Fibroblast of skin of scalp (primary cell): ENCODE measurements at places on chromosomes 12 and 14.

DNA sequence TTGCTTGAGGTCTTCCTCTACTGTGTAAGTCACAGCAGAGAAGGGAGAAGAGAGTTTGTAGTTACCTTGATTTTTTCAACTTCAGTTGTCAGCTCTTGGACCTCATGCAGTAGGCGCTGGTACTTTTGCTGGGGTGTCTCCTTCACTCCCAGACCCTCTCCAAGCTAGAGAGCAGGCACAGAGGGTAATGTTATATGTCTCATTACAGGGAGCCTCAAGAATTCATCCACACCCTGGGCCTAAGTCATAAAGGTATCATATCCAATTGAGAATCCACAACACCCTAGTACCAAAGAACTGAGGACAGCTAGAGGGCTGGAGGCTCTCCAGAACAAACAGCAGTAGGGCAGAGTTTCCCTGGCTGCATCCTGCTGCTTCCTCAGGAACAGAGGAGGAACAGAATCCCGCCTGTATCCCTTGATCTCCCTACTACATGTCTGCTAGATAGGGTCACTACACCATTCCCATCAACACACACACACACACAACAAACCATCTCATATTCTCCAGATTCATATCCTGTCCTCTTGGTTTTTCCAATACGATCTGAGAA is 11.9 kb downstream of the DCTN2 start:
- no peak for DNase-seq

DNA sequence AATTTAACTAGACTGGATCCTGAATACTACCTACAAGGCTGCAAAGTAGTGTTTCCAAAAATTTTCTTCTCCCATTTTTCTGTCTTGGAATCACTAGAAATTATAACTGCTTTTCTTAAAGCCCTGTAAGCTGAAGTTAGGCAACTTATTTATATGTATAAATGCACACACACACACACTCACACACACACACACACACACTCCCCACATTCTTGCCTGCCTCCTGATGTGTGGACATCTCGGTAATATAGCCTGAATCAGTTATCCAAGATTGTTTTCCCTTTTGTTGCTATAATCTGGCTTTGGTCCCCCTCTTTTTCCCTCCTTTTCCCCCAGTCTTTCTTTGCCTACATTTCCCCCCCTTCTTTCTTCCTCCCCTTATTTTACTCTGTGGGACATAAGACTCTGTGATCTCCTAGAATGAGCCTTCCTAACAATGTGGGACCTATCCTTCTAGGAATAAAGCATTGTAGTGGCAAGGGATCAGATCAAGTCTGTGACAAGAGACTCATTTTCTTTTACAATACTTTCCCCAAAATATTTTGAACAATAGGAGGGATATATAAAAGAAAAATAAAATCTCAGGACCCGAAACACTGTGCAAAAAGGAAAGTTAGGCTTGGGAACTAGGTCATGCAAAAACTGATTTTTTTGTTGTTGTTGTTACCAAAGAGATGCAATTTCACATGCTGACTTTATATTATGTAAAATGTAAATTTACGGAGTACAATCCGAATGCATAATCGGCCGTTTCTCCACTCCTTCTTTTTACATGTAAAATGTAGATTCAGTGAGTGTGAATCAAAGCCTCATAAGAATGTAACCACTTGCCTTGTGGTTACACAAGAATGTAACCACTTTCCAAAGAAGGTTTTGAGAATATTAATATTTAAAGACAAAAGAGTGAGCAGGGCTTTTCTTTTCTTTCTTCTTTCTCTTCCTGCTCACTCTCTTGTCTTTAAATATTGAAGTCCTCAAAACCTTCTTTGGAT is 26.3 kb upstream of the CD69 start:
- DNase-seq = peak; percentile 35

GRCh38 chr12:55171445-55171844 is 45.2 kb downstream of the OR9K2 start:
- no peak for DNase-seq

GRCh38 chr12:88062474-88062873 is 33.3 kb upstream of the C12orf50 start:
- no peak for DNase-seq

- no peak for DNase-seq
These were observed 400.3 kb downstream of the ZFP36L1 start for GRCh38 chr14:68392393-68393141.

- peak; percentile 37 for DNase-seq
These were observed 126.5 kb downstream of the NCOR2 start for GRCh38 chr12:124440841-124441381.

- no peak for DNase-seq
These were observed 159.0 kb downstream of the LRIG3 start for GRCh38 chr12:58761308-58761707.
